Right renal pelvis (tissue), 4 donors: ENCODE measurements at places on chromosomes 4 and X.

GRCh38 chrX:39421006-39421405 is 619.7 kb downstream of the MID1IP1 start:
- DNase-seq, result no peak

- no peak for DNase-seq
Measured at GRCh38 chrX:153303276-153304262, 18.0 kb downstream of the PNMA6F start.

- DNase-seq, result peak; percentile 2
Measured at GRCh38 chrX:57156397-57157049, 19.3 kb upstream of the SPIN2A start.

DNA sequence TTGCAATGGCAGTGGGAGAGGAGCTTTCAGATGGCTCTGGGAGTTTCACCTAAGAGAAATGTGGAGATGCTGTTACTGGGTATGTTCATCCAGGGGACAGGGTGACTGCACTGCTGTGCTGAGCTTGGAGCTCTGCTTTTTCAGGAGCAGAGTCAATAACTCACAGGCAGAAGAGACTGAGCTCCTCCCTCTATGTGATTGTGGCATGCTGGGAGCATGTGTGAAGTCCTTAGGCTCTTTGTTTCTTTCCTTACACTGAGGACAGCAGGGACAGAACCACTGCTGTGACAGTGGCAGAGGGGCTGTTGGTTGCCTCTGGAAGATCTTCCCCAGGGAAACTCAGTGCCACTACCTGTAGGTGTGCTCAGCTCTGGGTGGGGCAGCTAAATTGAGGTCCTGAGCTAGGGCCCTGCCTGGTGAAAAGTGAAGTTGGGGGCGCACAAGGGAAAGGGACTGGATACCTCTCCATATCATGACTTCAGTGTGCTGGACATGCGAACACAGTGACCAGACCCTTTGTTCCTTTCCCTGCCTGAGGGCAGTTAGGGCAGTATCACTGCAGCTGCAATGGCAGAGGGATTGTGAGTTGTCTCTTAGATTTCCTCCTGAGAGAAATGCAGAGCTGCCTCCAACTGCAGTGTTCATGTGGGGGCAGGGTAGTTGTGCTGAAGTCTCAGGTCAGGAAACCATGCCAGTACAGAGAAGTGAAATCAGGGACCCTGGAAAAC is 156.7 kb downstream of the TENT5D start:
- no peak for DNase-seq

DNA sequence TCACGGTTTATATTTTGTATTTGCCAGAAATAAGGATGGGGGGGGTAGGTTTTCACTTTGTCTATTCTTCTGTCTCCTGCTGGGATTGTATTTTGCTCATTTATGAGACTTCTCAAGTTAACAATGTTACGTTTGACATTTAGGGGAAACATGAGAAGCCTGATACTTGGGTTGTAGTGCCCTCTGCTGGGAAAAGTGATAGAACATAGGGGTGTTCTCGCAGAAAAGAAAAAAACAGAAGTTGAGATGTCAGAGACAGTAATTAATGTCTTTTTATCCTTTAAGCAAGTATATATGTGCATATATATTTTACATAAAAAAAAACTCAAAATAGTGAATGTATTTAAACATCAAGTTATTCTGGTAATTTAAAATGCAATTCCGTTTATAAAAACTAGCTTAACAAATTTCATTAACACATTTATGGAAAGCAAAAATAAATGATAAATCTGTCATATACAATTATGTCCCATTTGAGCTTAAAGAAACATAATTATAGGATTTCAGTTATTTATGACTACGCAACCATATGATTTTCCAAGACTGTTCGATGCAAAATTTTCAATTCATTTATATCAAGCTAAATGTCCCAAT is 46.0 kb upstream of the TMPRSS11F start:
- DNase-seq, result peak; percentile 35

GRCh38 chr4:128653527-128654444 is 155.7 kb upstream of the JADE1 start:
- peak; percentile 52 for DNase-seq

DNA sequence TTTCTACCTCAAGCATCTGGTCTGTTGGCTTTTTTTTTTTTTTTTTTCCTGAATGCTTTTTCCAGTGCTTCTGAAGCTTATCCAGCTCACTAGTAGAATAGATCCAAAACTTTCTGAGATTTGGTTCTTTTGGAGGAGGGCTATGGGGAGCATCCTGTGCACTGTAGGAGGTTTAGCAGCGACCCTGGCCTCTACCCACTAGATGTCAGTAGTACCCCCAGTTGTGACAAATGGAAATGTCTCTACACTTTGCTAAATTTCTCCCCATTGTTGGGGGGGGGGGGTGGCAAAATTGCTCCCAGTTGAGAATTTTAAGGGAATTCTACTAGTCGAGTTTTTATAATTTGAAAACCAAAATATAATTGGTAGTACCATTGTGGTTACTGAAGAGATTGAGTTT is 23.0 kb upstream of the PPA2 start:
- no peak for DNase-seq
